ENCODE measurements at places on chromosomes 3 and 15.

- DNase-seq: no peak
Observed at GRCh38 chr15:86002444-86002843, 77.2 kb upstream of the AGBL1 start.

DNA sequence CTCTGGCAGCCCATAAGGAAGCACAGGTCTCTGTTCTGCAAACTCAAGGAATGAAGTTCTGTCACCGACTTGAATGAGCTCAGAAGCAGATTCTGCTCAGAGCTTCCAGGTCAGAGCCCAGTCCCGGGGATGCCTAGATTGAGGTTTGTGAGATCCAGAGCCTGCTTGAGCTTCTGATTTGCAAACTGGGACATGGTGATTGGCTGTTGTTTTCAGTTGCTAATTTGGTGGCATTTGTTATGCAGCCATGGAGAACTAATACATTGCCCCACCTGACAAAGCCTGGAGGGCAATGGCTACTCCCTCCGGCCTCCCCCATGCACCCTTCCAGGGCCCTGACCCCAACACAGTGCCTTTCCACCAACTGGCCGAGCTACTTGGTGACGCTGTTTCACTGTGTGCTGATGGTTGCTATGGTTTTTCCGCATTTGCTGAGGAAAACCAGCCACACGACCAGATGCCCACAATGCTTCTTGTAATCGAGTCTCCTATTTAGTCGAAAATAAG lies 379.5 kb upstream of the ATP10A start:
- no peak for DNase-seq

- no peak for DNase-seq
Observed at GRCh38 chr3:39133093-39133490, 20.3 kb downstream of the CSRNP1 start.

DNA sequence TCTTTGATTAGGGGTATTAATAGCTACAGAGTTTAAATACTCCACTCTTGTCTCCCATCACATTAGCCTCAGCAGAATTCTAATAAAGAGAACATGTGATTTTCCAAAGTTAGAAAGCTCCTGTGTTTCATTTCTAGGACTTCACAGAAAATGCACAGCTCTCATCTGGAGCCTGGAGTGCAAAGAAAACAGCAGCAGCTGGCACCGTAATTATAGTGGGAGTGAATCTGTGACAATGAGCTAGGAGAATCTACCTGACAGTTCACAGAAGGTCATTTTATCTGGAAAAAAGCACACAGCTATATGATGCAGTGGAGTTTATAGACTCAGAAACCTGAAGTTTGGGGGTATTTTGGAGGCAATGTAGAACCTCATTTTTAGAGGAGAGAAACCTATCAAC lies 5.4 kb upstream of the TRIM59 start:
- DNase-seq: no peak

DNA sequence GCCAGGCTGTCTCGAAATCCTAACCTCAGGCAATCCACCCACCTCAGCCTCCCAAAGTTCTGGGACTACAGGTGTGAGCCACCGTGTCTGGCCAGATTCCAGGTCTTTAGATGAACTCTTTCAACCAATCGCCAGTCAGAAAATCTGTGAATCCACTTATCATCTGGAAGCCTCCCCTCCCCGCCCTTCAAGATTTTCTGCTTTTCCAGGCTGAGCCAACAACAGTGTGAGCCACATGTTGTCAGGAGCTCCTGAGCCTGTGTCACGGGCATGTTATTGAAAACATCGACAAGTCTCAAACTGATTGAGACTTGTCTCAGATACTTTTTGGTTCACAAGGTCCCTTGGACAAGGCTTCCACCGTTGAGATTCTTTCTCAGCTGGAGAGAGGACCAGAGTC lies 52.0 kb upstream of the TRPM1 start:
- no peak for DNase-seq

- DNase-seq: no peak
Observed at GRCh38 chr3:48426401-48426909, 3.4 kb downstream of the PLXNB1 start.

DNA sequence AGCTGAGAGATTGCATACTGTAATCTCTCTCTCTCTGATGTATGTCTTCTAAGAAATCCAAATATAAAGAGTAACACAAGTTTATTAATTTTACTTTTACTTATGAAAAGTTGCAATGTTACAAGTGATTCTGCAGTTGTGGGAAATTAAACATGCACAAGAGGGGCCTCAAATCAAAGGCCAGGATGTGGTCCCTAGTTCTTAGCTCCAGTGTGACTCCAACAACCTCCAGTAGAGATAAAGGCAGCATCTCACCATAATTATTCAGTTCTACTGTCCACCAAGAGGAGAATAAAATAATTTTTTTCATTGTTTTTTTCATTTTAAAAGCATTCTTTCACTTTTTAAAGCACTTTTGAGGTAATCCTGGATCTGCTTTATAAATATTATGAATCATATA lies 223.3 kb downstream of the RAP2B start:
- no peak for DNase-seq

- DNase-seq: no peak
Observed at GRCh38 chr3:127451321-127451720, 139.2 kb downstream of the TPRA1 start.

- no peak for DNase-seq
Observed at GRCh38 chr3:177793451-177793850, 596.2 kb upstream of the TBL1XR1 start.

GRCh38 chr15:60932051-60932915 lies 296.8 kb downstream of the RORA start:
- DNase-seq: peak; percentile 75

DNA sequence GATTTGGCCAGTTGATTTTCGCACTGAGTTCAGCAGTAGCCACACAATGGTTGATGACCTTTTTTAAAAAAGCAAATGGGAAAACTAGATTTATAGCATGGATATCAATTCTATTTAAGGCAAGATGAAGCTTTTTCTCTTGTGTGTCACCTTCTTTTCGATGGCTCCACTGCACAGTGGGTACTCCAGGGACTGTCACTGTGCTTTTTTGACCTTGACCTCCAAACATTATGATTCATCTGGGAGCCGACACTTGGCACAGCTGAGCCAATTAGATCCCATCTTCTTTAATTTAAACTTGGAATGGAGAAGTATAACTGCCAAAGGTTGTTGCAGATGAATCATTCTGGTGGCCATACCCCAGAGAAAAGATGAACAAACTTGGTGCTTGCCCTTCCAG lies 367.3 kb downstream of the EPHA6 start:
- DNase-seq: no peak

DNA sequence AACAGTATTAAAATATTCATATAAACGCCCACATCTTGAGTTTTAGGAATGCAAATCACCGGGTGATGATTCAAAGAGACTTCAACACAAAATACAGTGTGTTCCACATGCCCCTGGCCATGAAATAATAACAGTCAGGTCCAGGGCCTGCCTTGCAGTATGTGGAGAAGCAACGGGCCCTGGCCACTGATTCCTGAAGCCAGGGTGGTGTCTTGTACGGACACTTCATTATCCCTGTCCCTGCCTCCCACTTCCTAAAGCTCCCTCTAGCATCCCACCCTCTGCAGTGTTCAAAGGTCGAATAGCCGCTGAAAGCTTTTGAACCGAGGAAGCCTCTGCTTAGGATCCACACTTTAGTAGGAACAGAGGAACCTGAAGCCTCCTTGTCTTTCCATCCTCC lies 50.4 kb upstream of the PCSK6 start:
- no peak for DNase-seq

DNA sequence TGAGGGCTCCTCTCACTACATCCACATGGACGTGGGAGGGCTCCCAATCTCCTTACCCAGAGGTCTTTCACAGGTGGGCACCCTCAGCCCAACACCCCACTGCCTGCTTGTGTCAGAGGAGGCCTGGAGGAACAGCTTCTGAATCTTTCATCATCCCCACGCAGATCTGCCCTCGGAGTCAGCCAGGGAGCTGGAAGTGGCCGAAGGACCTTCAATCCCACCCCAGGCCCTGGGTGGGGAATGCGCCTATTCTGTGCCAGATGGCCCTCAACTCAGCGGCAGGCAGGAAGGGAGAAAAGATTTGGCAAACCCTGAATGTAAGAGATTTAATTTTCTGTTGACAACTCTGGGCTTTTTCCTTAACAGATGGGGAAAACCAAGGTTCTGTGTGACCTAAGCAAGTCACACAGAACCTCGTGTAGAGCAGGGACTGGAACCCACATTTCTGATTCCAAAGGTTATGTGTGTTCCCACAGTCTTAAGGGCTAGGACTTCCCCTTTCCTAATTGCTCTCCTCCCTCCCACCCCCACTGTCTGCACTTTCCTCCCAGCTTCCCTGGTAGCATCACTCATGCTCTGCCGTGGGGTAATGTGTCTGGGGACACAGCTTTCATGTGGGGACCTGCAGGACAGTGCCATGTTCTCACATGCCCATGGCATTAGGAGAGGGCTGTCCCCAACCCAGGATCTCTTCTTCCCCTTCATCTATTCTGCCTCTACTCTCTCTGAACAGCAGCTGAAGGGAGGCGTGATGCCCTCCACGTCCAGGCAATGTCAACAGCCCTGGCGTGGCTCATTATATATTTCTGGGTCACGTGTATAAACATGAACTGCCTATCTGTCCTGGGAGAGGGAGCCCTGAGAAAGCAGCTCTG lies 98.1 kb downstream of the SEMA5B start:
- DNase-seq: no peak

- DNase-seq: no peak
Observed at GRCh38 chr3:186845756-186846155, 3.2 kb downstream of the ADIPOQ start.

DNA sequence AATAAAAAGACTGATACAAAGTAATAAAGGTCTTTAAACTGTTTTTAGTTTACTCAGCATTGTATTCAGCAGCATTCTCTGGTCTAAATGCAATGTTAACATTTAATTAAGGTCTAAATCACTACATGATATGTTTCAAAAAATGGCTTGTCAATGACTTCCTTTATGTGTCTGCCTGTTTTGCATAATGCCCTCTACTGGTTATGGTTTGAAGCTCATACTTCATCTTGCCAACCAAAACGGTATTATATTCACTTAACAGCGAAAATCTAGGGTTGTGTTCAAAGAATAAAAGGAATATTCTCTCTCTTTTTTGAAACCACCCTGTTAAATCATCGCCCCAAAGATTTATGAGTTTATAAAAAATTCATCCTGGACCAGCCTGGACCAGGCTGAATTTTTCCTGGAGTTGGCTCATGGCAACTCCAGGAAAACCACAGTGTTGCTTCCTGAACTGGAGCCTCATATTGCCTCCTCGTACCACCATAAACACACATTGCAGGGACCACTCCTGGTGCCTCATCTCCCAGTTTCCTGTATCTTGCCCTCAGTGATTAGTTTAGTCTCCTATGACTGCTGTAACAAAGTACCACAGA lies 6.7 kb upstream of the NCEH1 start:
- peak; percentile 49 for DNase-seq

DNA sequence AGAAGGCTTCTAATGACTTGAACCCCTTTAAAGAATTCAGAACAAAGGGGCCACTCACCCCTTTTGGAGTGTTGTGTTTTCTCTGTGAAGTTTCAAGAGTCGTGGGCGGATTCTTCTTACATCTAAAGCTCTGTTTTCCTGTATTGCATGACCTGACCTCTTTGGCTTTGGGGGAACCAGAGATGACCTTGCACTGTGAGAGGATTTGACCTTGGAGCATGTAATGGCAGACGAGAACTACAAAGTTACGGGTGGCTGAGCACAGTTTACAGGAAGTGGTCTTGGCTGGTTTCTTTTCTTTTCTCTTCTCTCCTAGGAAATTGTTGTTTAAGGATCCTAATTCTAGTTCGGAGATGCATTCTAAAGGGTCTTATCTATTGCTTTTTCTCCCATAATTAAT lies 6.2 kb upstream of the BDH1 start:
- no peak for DNase-seq

DNA sequence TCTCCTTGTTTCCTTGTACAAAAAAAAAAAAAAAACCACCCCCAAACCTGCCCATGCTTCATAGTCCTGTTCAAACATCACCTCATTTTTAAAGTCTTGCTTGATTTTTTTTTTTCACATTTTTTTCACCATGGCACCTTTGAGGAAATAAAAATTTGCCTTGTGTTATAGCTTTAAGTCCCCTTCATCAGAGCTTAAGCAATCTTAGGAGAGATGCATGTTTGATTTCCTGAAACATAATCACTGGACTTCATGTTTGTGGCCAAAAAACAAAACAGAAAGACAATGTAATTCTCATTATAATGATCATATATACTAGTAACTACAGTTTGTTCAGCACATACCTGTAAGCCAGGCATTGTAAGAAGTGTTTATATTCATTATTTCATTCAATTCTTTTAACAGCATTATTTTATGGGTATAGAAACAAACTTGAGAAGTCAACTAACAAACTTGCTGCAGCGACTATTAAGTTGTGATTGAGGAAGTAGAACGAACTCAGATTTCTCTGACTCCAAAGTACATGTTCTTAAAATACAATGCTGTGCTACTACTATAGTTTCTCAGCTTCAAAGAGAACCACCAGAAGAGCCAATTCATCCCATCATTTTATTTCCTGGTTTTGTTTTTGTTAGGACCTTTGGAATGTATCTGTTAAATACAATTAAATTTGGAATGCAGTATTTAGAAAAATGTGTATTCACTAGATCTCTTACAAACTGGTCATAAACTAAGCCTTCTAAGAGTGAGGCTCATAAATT lies 203.8 kb downstream of the TCF12 start:
- DNase-seq: no peak

- no peak for DNase-seq
Observed at GRCh38 chr3:99468918-99469317, 169.5 kb upstream of the COL8A1 start.

GRCh38 chr3:100865442-100865841 lies 127.8 kb downstream of the ABI3BP start:
- no peak for DNase-seq

GRCh38 chr3:150414959-150415358 lies 6.9 kb downstream of the TSC22D2 start:
- DNase-seq: no peak

DNA sequence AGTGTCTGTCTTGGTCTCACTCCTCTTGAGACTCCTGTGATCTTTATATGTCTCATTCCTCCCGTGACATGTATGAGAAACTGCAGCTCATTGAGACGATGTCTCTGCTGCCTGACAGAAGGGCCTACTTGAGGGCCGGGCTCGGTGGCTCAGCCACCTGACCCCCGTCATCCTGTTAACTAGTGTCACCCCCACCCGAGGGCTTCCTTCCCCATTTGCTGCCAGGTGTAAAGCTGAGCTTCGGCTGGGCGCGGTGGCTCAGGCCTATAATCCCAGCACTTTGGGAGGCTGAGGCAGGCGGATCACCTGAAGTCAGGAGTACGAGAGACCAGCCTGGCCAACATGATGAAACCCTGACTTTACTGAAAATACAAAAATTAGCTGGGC lies 12.7 kb downstream of the SEMA4B start:
- DNase-seq: no peak

- no peak for DNase-seq
Observed at GRCh38 chr15:71136159-71136783, 21.0 kb downstream of the THSD4 start.

DNA sequence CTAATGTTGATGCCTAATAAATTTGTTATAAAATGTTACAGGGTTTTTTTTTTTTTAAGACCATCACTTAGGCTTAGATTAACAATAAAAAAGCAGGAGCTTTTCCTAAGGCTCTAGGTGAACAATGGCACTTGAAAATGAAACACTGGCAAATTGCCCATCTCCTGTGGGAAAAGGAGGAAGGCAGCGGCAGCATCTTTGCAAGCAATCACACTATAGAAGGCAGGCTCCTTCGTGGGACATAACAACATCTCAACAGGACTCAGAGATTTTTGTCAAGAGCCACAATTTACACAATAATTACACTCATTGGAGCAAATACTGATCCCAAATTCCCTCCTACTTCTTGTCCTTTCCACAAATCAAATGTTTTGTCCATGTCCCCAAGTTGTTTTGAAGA lies 646.7 kb downstream of the ROBO2 start:
- no peak for DNase-seq

All from T-helper 2 cell (primary cell).